ENCODE measurements at places on chromosomes 2 and 18.

- DNase-seq: no peak
Observed at GRCh38 chr2:150292807-150293206, 194.7 kb downstream of the RND3 start.

DNA sequence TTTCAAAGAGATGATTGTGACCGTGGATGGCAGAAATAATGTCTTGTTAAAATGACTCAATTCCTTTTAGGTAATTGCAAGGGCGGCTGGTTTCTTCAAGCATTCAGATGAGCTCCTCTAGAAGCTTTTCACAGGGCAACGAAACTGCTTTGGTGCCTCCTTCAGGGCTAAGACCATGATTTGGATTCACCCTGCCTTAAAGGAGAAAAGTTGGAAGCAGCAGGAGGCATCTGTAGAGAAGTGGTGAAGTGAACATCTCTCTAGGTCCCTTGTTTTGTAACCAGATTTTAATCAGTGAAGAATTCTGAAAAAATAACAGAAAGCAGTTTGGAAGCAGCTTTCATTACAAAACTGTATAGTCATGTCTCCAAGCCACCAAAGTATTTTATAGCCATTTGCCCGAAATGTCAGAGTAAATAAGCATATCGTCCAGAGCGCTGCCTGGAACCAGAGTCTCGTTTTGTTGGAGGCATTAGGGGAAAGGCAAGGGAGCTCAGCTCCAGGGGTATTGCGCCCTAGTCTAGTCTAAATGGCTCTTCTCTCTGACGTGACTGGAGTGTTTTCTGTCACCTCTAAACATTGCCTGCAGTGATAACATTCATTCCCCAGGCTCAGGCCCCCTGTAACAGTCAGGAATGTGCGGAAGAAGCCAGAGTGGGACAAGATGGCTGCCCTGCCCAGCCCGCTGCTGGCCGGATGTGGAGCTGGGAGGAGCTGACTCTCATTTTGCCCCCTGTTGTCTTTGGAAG lies 57.8 kb upstream of the ITGB6 start:
- DNase-seq: no peak

GRCh38 chr2:169828141-169828811 lies 1.0 kb downstream of the UBR3 start:
- DNase-seq: peak; percentile 45

GRCh38 chr18:484749-485464 lies 15.6 kb downstream of the COLEC12 start:
- DNase-seq: no peak

DNA sequence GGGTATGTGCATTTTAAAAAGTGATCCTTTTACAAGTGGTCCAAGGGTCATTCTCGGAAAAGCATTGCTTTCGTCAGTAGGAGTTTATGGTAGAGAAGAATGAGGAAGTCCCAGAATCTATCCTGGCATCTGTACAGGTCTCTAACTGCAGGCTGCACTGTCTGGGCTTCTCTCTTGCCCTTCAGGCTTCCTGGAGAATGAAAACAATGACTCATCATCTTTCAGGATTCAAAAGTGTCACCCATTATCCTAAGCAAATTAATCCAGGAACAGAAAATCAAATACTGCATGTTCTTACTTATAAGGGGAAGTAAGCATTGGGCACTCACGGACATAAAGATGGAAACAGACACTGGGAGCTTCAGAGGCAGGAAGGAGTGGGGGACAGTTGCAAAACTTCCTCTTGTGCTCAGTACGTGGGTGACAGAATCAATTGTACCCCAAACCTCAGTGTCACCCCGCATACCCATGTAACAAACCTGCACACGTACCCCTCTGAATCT lies 60.2 kb upstream of the TXNDC2 start:
- no peak for DNase-seq

- no peak for DNase-seq
Observed at GRCh38 chr18:26336572-26336971, 110.3 kb downstream of the TAF4B start.

DNA sequence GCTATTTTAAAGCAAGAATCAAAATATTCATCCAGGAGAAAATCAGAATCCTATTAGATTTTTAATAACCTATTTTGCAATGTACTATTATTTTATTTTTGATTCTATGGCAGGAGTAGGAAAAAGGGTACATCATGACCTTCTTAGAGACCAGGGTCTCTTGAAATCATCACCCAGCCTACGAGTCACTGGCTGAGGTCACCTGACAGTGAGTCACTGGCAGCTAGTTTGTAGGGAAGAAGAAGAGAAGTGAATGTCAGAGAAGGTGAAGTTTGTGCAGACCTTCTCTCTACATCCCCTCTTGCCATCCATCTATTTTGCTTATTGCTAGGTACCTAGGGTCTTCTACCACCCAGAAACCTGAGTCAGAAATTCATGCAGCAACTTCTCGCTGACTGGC lies 144.2 kb downstream of the ALK start:
- DNase-seq: no peak

GRCh38 chr2:200502196-200502595 lies 7.7 kb downstream of the KCTD18 start:
- DNase-seq: no peak

DNA sequence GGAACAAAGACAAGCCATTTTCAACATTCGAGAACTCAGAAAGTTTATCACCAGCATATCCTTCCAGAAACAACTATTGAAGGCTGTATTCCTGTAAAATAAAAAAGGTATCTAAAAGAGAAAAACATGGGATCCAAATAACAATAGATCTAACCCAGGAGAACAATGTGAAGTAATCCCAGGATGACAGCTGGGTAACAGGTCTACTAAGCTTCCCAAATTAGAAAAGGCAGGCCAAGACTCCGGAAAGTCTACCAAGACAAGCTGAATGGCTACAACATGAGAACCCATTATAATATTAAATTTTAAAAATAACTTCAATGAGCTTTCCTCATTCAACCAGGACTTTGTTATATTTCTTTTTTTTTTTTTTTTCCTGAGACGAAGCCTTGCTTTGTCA lies 6.5 kb downstream of the PIAS2 start:
- DNase-seq: no peak

DNA sequence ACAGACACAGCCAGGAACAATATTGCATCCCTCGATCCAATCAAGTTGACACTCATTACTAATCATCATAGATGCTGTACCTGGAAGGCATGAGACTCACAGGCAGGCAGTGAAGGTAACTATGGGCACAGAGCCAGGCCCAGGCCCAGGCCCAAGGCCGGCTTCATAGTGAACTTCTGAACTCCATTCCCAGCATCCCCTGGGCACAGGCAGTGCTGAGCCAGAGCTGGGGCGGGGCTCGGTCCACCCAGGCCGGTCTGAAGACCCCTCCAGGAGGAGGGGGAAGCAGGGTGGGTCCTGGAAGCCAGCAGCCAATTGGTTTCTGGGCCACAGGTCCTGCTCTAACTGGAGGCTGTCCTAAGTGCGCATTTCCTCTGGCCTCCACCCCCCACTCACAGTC lies 37.6 kb downstream of the MLPH start:
- no peak for DNase-seq

GRCh38 chr2:208311954-208312353 lies 45.9 kb downstream of the PIKFYVE start:
- no peak for DNase-seq

DNA sequence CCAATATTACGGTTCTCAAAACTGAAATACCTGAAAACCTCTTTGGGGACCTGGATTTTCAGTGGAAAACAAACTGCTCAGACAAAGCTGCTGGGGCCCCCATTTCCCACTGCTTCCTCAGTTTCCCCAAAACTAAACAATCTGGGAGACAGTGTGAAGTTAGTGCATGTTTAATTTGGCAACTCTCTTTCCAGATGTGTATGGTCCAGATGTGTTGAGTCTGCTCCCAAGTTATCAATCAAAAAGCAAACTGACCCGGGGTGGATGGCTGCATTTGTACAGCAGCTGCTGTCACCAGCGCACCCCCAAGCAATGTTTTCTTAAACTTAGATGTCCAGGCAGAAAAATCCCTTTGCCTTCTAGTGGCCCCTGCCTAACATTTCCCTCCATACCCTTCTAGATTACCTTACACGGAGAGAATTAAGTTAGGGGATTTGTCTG lies 136.9 kb downstream of the COPS8 start:
- no peak for DNase-seq

GRCh38 chr2:223835701-223836532 lies 1.5 kb downstream of the AP1S3 start:
- no peak for DNase-seq

DNA sequence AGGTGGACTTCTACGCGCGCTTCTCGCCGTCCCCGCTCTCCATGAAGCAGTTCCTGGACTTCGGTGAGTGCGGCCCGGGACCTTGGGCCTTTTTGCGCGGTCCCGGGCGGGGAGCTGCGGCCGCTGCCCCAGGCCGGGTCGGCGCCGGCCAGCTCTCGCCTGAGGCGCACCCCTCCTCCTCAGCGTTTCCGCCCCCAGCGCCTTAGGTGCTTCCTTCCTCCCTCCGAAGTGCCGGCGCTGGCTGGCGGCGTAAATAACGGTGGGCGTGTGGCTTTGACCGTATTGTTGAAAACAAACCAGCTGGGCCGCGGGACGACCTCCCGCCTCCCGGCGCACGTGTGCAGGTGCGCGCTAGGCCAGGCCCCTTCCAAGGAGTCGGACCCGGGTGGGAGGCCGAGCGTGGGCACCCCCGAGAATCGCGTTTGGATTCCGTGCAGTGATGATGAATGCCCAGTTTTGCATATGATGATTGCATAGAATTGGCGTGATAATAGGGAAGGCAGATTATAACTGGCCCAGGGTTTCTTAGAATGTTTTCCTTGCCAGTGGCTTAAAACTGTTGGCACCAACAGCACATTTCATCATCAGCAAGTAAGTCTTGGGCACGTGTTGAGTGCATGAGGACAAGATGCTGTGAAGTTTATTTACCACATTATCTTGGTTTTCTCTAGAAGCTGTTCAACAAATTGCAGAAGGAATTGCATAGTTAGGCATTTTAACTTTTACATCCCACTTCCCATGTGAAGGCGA lies 569 bp downstream of the PDK1 start:
- peak; percentile 45 for DNase-seq

DNA sequence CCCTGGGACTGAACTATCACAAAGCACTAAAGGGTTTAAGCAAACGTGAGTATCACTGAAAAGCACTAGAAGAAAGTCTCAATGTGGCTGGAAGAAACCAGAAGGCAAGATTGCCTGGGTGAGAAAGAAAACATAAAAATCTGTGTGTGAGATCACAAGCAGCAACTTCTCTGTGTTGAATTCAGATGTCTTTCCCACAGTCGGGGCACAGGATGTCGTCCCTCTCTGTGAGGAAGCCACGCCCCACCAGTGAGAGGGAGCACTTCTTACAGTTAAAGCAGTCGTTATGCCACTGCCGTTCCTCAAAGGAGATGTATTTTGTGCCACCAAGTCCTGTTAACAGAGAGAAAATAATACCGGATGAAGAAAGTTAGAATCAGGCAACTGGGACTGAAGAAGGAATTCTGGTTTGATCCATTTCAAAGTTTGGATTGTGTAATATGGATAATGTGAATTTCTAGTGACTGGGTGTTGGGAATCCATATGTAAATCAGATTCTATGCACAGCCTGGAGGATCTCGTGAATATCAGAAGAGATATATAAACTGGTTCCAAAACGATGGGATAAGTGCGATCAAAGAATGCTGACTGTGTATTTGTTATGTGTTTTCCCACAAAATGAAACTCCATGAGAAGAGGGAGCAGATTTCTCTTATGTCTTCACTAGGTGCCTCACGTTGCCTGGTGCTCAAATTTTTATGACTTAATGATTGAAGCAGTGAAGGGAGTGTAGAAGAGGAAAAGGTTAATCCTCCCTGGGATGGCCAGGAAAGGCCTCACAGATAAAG lies 24.0 kb downstream of the C2orf49 start:
- no peak for DNase-seq

GRCh38 chr2:43305012-43305411 lies 78.6 kb upstream of the ZFP36L2 start:
- DNase-seq: no peak

DNA sequence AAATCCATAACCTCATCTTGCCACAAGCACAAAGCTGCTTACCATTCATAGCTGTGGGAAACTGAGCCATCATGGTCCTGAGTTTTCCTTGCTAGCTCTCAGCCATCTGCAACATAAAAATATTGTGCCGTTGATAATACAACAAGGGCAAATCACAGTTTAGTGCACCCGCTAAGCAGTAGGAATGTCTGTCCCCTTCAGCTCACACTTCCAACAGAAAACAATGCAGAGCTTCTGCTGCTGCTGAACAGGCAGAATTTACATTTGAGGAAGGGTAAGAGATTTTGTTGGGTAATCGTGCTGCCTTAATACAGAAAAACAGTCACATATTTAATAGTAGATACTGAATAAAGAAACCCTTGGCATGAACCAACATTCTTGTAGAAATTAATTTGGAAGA lies 32.3 kb downstream of the ITSN2 start:
- no peak for DNase-seq

DNA sequence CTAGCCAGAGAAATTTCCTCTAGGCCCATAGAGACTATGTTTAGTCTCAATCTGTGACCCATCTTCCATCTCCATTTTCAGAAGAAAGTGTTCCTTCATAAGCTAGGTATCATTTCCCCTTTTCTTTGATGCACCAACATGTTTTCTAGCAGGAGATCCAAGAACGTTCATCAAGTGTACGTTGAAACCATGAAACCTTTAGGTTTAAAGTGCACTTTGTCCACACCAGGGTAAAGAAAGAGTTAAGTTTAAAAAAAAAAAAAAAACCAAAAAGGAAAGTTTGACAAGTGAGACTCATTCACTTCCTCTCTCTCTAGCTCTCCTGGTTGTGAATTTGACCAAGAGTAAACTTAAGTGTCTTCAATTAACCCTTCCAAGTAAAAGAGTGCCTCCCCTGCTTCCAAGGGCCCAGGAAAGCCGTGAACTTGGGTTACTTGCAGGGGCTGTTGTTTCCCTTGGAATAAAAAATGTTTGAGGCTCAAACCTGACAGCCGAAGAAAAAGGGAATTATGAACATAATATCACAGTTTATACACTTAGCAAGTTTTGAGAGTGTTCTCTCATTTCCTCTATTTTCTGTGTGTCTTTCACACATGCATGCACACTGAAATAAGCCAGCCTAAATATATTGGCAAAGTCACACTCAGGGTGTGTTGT lies 56.7 kb downstream of the LBH start:
- DNase-seq: no peak

GRCh38 chr2:25614711-25615110 lies 58.7 kb downstream of the DTNB start:
- DNase-seq: no peak

DNA sequence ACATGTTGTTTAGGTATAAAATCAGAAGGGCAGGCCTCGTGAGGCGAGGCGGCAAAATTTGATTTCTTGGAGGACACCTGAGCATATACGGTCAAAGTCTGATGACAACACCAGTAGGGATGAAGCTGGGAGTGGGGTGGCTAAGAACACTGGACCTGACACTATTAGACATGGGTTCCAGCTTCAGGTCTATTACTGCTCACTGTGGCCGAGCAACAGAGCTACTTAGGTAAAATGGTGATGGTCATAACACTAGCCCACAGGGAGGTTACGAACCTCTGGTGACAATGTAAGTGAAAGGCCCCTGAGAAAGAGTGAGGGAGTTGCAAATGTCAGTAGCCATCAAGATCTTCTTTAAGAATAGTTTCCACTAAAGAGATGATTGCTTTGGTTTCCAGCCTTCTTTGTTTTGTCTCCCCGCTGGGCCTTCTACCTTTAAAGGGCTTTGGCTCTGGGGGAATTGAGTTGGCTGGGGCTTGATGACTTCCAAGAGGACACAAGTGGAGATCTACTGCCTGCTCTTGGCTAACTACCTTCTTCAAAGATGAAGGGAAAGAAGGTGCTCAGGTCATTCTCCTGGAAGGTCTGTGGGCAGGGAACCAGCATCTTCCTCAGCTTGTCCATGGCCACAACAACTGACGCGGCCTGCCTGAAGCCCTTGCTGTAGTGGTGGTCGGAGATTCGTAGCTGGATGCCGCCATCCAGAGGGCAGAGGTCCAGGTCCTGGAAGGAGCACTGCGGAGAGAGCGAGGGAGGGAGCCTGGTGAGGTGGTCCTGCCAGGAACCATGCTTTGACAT lies 3.5 kb downstream of the IL1B start:
- no peak for DNase-seq

Measured in stimulated activated CD8-positive, alpha-beta memory T cell treated with anti-CD3 and anti-CD28 coated beads, Interleukin-12 subunit alpha, Interleukin-12 subunit beta, amount 100 ng/mL, for 4 hours (primary cell).